ENCODE measurements at places on chromosomes 6 and 20. TPM values are rescaled to one million over a fixed set of nuclear protein-coding genes. Genes with fewer than 3 reads are reported as not detected.
A peak's percentile ranks its signal among the peaks of the same experiment; 100 is the strongest.

DNA sequence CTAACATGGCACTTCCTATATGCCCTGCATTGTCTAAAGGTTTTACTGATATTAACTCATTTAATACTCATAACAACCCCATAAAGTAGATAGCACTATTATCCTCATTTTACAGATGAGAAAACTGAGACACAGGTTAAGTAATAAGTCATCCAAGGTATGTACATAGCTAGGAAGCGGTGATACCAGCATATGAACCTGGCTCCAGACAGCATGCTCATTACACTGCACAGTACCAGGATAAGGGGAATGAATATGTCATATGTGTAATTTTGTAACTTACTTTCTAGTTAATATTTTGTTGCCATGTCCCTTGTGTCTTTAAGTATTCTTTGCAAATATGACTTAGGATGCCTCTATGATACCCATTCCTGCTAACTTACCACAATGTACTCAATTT, 53.2 kb upstream of the PBOV1 start:
- no peak for DNase-seq

- no peak for DNase-seq
Observed at GRCh38 chr6:66851930-66852329, 1144.9 kb upstream of the EYS start.

GRCh38 chr6:135390458-135390857, 107.1 kb downstream of the AHI1 start:
- no peak for DNase-seq

GRCh38 chr20:10649797-10650160, 24.0 kb downstream of the JAG1 start:
- DNase-seq: no peak

GRCh38 chr6:118542184-118542952, 5.7 kb upstream of the PLN start:
- no peak for DNase-seq

The TBXT gene
- not detected for total RNA-seq

DNA sequence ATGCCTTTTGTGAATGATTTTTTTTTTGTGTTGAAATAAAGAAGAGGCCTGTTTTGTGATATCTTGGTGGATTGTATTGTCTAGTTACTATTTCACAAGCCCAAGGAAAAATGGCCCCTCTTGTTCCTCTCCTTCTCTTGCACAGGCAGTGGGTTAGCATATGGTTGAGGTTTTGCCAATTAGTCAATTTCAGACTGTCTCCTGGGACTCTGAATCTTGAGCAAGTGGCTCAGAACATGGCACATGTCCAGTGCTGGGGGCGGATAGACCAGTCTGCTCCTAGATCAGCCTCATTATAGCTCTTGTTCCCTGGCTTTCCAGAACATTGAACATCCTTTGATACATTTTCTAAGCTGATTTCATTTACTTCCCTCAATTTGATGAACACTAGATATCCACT, 589.2 kb downstream of the PHF3 start:
- no peak for DNase-seq

GRCh38 chr20:24782801-24783630, 166.1 kb upstream of the CST7 start:
- DNase-seq: peak; percentile 21

The ZBTB24 gene
- total RNA-seq: 13.9 TPM

GRCh38 chr6:145063091-145063490, 672.2 kb downstream of the EPM2A start:
- no peak for DNase-seq

The LATS1 gene
- 21.1 TPM for total RNA-seq

DNA sequence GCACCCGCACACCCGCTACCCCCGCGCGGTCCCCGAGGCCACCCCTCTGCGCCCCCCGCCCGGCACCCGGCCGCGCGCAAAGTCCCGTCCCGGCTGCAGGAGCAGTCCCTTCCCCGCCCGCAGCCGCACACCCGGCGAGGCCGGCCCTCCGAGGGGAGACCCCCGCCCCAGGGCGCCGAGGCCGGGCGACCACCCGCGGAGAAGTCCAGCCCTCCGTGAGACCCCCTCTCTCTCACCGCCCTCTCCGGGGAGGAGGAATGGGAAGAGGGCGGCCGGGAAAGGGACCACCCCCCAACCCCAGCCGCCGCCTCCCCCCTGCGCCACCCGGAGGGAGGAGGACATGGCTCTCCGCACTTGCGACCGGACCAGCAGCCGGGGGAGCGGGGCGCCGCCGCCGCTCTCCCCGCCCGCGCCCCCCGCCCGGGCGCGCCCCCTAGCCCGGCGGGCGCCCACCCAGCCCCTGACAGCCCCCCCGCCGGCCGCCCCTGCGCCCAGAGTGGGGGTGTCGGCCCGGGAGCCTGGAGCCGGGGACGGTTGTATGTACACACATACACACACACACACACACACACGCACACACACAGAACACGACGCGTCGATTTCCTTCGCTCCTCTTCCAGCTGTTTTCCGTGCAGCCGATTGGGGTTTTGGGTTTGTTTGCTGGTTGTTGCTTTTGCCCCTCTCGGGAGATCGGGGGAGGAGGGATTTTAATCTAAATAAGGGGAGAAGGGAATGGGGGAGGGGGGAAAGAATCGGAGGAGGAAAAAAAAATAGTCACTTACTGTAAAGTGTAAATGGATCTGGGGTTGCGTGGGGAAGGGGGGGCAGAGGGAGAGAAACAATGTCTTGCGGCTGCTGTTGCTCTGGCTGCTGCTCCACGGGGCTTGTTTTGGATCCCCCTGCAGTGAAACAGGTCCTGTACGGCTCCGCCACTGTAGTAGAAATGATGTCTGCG, at the start of gene ATXN1:
Gene ATXN1 (minus strand): TSS at position 945 of the 955 bp plus-strand sequence.
- DNase-seq: peak; percentile 77

GRCh38 chr6:37210313-37210968, 40.5 kb downstream of the PIM1 start:
- DNase-seq: peak; percentile 89

GRCh38 chr6:156879591-156879990, 102.4 kb downstream of the ARID1B start:
- DNase-seq: no peak

The ELOVL2 gene
- total RNA-seq: 9.1 TPM

- DNase-seq: peak; percentile 29
Observed at GRCh38 chr20:12394786-12395185, 477.1 kb downstream of the BTBD3 start.

DNA sequence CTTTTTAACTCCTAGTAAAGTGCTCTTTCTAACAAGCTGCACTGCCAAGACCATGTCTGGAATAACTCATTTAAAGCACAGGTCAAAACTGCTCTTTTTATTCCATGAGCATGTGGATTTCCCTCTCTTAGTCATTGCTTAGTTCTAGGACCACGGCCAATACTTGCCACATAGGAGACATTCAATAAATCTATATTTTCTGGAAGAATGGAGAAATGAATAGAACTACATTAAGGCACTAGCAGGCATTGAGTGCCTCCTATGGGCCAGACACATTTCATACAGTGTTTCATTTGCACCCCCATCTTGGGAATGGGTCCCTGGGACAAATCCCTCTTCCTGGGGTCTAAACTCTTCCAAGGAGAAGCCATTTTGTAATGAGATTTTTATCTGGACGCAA, 552.8 kb upstream of the CITED2 start:
- DNase-seq: no peak

DNA sequence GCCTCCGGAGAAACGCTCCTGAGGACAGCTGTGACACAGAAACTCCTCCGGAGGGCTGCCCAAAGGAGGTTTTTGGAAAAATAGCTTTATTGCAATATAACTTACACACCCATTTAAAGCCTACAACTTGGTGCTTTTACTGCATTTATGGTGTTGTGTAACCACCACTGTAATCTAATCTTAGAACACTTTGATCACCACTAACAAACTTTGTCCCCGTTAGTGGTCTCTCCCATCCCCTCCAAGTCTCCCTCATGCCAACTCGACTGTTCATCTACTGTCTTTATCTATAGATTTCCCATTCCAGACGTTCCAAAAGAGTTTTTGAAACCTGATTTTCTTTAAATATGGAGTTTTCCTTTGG, 62.8 kb downstream of the SYNJ2 start:
- DNase-seq: no peak

- DNase-seq: peak; percentile 75
Observed at GRCh38 chr6:26556263-26557070, 18.3 kb downstream of the HMGN4 start.

The OR2H2 gene
- not detected for total RNA-seq

GRCh38 chr6:6678185-6678671, 89.7 kb downstream of the LY86 start:
- DNase-seq: no peak

GRCh38 chr6:155955038-155955437, 499.4 kb upstream of the NOX3 start:
- DNase-seq: no peak

GRCh38 chr20:43900496-43900895, 14.2 kb upstream of the TOX2 start:
- peak; percentile 45 for DNase-seq

DNA sequence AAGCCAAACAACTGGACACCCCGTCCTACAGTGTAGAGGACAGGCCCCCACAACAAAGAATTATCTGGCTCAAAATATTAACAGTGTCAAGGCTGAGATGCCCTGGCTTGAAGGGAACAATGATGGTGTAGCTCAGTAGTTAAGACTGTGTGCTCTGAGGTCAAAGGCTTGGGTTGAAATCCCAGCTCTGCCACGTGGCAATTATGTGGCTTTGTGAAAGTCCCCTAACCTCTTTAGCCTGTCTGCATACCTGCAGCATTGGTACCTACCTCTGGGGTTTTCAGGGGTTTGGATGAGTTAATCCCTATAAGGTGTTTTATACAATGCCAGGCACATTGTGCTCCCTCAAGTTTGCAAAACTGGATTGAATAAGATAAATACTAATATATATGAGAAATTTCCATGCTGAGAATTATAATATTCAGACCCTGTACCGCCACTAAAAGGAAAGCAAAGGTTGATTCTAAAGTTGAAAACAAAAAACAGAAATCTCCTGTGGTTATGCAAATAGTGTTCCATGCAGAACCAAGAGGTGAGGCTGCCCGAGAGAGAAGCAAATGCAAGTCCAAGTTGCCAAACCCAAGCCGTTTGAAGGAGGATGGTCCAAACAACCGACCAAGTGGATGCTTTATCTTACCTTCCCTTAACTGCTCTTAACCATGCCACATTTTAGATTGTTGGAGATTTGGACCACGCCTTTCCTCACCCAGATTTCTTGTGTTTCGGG, 199.8 kb downstream of the NFATC2 start:
- no peak for DNase-seq

All from neural progenitor cell (in vitro differentiated cells).